ENCODE measurements at places on chromosomes 12 and 14. TPM values are rescaled to one million over a fixed set of nuclear protein-coding genes. Genes with fewer than 3 reads are reported as not detected.

Gene DIO2
- total RNA-seq, result 0.10 TPM

Gene IFT81
- 9.0 TPM for total RNA-seq

Gene AQP6
- total RNA-seq, result not detected

Gene KRT79
- not detected for total RNA-seq

Gene KDM5A
- 49.0 TPM for total RNA-seq

Gene ADCY6
- 24.9 TPM for total RNA-seq

Gene MYO1H
- total RNA-seq, result not detected

Gene COX8C
- not detected for total RNA-seq

Gene RBP5
- total RNA-seq, result 0.22 TPM

Gene WNT5B
- 0.52 TPM for total RNA-seq

Gene SLC38A4
- not detected for total RNA-seq

Gene RPGRIP1
- not detected for total RNA-seq

Gene GPX2
- 0.61 TPM for total RNA-seq

Gene KCNA5
- total RNA-seq, result not detected

Gene C3AR1
- total RNA-seq, result not detected

Gene GLS2
- not detected for total RNA-seq

Gene TDRD9
- not detected for total RNA-seq

Gene SERPINA5
- 3.0 TPM for total RNA-seq
